RKO (cell line): ENCODE measurements at places on chromosomes 7 and 10.

DNA sequence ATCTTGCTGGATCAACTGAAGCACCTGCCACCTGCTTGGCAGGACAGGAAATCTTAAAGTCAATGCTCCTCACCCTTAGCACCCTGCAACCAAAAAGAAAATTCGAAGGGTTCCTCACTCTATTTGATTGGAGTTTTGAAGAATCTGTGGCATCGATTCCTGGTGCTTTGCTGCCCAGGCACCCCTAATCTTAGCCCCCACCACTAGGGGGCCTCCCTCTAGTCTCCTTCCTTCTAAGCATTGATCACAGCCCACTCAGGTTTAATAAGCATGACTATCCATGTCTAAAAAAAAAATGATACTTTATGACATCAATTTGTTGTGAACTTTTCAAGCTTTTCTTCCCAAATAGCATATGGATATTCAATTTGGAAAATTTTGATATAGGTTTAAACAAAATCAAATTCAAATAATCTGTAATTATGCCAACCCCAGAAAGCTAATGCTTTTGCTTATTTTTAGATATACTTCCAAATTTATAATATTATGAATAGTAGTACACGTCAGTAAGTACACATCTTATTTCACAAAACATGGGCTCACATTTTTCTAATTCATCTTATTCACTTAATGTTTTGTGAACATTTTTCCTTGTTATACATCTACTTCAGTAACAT is 45.3 kb downstream of the NRG3 start:
- DNase-seq: no peak

- DNase-seq: no peak
Observed at GRCh38 chr7:47439181-47439667, 142.7 kb downstream of the TNS3 start.

- no peak for DNase-seq
Observed at GRCh38 chr10:17915181-17915580, 36.5 kb upstream of the SLC39A12 start.

DNA sequence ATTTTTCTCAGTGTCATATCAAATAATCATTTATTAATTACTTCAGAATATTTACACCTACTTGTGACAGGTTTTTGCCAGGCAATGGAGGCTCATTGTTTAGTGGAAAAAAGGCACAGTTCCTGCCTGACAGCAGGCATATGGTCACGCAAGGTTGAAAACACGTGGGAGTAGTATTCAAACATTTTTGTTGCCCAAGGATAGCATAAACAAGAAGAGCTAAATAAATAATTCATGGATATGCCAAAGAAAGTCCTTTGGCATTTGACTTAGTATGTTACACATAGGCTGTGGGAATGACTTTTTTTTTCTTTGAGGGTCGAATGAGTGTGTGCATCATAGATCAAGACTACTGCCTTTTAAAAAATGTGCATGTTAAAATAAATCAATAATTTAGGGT is 120.5 kb upstream of the SEMA3E start:
- no peak for DNase-seq

DNA sequence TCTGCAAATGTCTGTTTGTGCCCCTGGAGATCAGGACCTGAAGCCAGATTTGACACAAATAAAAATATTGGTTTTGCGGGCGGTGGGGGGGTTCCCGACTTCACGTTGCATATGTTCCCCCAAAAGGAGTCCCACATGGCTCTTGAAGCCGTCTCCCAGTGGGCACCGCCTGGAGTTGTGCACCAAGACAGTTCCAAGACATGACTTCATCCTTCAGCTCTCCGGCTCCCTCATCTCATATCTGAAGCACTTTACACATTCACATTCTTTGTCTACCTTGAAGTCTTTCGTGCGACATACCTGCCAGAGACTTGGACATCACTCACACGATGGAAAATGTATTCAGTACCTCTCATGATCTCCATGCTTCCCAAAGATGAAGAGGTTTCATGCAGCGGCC is 362.8 kb upstream of the FOXK1 start:
- DNase-seq: no peak

DNA sequence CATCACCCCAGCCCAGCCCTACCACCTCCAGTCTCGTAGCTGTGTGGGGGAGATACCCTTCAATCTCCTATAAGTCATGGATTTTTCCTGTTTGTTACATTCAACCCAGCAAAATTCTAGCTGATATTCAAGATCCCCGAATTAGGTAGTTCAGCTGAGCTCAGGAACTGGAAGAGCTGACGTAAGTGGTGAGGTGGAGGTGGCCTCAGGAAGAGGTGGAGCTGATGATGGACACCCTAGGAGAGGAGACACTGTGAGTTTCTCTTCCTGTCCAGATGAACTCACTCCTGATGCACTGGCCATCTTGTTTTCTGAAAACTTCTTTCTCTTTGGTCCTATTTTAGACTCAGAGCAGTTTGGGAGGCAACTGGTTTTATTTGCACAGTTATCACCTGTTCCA is 90.5 kb upstream of the PITRM1 start:
- DNase-seq: no peak

GRCh38 chr7:132349075-132349474 is 227.2 kb downstream of the PLXNA4 start:
- no peak for DNase-seq

DNA sequence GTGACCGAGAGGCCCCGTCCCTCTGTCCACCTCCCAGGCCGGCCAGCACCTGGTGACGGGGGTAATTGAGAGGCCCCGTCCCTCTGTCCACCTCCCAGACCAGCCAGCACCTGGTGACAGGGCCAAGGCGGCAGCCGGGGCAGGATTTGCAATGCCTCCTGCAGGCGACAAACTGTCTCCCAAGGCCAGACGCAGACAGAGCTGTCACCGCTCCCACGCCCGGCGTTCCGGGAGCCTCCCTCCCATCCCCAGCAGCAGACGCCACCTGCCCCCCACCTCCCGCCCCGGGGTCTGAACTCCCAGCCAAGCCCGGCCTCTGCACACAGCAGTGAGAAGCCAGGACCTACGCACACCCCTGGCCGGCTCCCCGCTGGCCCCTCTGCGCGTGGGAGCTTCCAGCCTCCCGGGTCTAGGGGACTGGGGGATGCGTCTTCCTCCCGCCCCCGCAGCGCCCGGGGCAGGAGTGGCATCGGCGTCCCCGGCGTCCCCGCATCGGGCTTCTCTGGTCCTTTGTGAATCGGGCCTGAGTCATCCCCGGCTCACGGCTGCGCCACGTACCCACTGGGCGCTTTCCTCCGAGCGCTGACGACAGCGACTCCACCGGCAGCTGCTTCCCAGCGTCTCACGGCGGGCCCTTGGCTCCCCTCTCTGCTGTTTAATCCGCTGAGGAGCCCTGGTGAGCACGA is 95.1 kb upstream of the DIP2C start:
- DNase-seq: peak; percentile 90

- no peak for DNase-seq
Observed at GRCh38 chr10:69892816-69893215, 91.1 kb downstream of the COL13A1 start.
